T-cell (primary cell): ENCODE measurements at places on chromosomes 4 and X.
A peak's percentile ranks its signal among the peaks of the same experiment; 100 is the strongest.

DNA sequence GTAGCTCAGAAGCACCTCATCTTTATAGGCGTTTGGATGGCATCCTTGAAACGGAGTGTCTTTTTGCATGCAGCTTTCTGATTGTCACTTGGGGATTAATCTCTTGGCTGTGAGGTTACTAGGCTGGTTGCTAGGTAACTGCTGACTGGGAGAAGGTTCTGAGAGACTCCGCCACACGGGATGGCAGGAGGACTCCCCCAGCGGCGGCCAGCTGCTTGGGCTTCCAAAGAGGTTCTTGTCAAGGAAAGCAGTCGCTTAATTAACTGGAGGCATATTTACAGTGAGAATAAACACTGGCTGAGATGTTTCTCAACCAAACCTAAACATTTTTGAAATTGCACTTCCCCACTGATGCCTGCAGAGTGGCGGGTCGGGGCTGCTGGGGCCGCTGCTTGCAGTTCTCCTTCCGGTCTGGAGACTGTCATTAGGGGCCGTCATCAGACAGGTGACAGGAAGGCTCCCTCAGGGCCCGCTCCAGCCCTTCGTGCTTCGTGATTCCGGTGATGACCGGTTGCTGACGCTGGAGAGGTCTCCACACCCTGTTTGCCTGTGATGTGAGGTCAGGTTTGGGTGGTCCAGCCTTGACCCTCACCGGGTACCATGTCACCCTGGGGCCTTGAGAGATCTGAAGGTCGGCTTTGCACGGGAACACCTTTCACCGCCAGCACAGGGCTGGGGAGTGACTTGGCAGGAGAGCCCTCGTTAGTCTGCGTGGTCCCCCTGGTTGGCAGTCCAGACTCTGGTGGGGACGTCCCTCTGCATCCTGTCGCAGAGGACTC is 9.1 kb downstream of the NSG1 start:
- DNase-seq = no peak
- no peaks in the 10 kb centered on the region for H3K4me1 ChIP-seq
- H3K4me3 ChIP-seq = no peak overlapping the region
- H3K27ac ChIP-seq = no peak overlapping the region
- H3K36me3 ChIP-seq = peaks cover 11% of the 10 kb centered on the region

DNA sequence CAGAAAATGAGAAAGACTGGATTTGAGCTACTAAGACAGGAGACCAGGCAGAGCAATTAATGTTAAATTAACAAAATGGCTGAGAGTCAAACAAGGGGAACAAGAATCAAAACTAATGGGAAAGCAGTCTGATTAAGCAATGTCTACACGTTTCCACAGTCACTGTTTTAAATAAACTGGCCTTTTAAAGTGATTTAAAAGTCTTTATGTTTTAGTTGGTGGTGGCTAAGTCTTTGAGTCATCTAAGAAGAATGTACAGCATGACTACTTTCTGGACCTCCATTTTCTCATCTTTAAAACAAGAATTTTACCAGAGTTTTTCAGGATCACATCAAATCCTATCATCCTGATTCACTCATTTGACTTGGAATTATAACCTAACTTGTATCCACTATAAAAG is 233.8 kb downstream of the ENOX2 start:
- no peak overlapping the region for H3K4me3 ChIP-seq
- H3K36me3 ChIP-seq = no peaks in the 10 kb centered on the region
- no peaks in the 10 kb centered on the region for H3K4me1 ChIP-seq
- H3K27me3 ChIP-seq = no peaks in the 10 kb centered on the region
- no peak overlapping the region for H3K27ac ChIP-seq

DNA sequence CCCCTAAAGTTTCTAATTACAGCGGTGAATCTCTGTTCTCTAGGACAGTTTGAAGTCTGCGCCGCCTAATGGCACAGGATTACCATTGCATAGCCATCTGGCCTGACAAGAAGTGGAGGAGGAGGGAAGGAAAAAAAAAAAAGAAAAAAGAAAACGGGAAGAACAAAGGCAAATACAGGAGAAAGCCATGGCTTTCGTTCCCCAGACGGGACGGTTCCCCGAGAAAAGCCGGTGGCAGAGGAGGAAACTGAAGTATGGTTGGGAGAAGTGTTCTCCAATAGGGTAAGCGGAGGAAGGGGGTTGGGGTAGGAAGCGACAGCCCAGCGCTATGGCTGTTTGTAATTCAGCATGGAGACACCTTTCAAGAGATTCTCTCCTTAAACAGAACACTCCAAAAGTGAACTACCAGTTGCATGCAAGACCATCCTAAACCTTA is 80.8 kb downstream of the HMGN5 start:
- no peak overlapping the region for H3K27ac ChIP-seq
- no peaks in the 10 kb centered on the region for H3K4me1 ChIP-seq
- DNase-seq = peak; percentile 8
- H3K27me3 ChIP-seq = no peaks in the 10 kb centered on the region

DNA sequence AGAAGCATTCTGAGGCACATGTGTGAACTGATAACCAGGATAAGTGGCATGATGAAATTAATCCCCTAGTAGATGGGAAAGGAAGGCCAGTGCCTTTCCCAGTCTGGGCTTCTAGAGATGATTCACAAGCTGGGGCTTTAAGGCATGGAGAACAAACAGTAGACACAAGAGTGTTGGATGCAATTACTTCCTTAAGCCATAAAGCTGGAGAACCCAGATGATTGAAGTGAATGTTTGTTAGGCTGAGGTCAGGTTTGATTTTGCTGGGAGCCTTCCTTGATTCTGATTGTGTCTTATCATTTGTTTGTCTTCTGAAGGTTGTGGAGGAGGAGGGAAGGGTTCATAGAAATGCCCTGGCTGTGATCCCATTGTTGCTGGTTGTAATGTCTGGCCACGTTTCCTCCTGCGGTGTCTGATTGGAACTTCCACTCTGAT is 125.2 kb downstream of the NHS start:
- peaks cover 3% of the 10 kb centered on the region for H3K27me3 ChIP-seq
- no peaks in the 10 kb centered on the region for H3K4me1 ChIP-seq
- no peak overlapping the region for H3K4me3 ChIP-seq
- DNase-seq = no peak

- no peaks in the 10 kb centered on the region for H3K27me3 ChIP-seq
- peaks cover 7% of the 10 kb centered on the region for H3K4me1 ChIP-seq
- no peak overlapping the region for H3K4me3 ChIP-seq
- peaks cover 15% of the 10 kb centered on the region for H3K36me3 ChIP-seq
- H3K27ac ChIP-seq = no peak overlapping the region
- DNase-seq = no peak
Observed at GRCh38 chr4:26916195-26916594, 55.6 kb downstream of the STIM2 start.

DNA sequence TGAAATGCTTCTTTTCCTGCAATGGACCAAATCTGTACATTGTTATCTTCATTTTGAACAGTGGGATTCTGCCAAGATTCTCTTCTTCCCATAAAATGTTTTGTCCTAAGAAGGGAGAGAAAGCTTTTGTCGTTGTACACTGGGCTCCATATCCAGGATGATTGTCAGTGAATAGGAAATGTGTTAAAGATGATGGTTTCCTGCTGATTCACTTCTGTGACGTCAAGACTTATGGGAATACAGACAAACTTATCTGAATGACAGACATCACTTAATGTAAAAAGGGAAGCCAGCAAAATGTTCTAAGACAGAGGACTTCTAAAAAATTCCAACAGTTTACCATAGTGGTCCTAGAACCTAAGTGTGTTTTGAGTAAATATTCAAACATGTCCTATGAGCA is 53.7 kb upstream of the HPF1 start:
- no peak for DNase-seq
- H3K4me3 ChIP-seq = no peak overlapping the region
- peaks cover 3% of the 10 kb centered on the region for H3K27me3 ChIP-seq
- H3K27ac ChIP-seq = no peak overlapping the region
- no peaks in the 10 kb centered on the region for H3K36me3 ChIP-seq
- peaks cover 2% of the 10 kb centered on the region for H3K4me1 ChIP-seq

GRCh38 chr4:139575072-139575471 is 19.1 kb upstream of the SETD7 start:
- no peak overlapping the region for H3K4me3 ChIP-seq
- H3K27ac ChIP-seq = no peak overlapping the region
- H3K4me1 ChIP-seq = no peaks in the 10 kb centered on the region
- no peak for DNase-seq
- no peaks in the 10 kb centered on the region for H3K36me3 ChIP-seq

DNA sequence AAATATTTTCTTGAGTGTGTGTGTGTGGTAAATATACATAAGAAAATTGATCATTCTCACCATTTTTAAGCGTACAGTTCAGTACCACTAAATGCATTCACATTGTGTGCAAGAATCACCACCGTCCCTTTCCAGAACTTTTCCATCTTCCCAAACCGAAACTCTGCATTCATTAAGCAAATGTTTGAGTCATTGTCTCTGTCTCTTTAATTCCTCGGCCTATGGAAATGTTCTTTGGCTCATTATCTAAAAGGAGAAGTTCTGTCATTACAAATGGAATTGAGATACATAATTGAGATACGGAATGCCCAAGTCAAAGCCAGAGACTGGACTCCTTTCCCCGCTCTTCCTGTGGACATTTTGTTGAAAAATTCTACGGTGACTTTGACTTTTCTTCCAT is 168.9 kb downstream of the DCLK2 start:
- H3K36me3 ChIP-seq = no peaks in the 10 kb centered on the region
- peaks cover 3% of the 10 kb centered on the region for H3K27me3 ChIP-seq
- no peak for DNase-seq

DNA sequence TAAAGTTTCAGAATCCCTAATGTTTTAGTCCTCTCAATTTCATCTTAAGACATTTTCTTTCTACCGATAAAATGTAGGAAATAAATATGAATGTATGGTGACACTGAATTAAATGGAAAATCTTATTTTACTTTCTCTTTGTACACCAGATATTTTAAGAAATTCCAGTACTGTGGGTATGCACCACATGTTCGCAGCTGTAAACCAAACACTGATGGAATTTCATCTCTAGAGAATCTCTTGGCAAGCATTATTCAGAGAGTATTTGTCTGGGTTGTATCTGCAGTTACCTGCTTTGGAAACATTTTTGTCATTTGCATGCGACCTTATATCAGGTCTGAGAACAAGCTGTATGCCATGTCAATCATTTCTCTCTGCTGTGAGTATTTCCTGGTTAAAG is 26.9 kb downstream of the C4orf46 start:
- no peaks in the 10 kb centered on the region for H3K36me3 ChIP-seq
- H3K4me1 ChIP-seq = no peaks in the 10 kb centered on the region
- H3K27ac ChIP-seq = no peak overlapping the region
- DNase-seq = no peak

- H3K4me3 ChIP-seq = peak overlapping the region; percentile 67
- no peak for DNase-seq
- no peaks in the 10 kb centered on the region for H3K36me3 ChIP-seq
- no peak overlapping the region for H3K27ac ChIP-seq
Observed at GRCh38 chrX:74536832-74537371, 77.5 kb downstream of the RLIM start.

DNA sequence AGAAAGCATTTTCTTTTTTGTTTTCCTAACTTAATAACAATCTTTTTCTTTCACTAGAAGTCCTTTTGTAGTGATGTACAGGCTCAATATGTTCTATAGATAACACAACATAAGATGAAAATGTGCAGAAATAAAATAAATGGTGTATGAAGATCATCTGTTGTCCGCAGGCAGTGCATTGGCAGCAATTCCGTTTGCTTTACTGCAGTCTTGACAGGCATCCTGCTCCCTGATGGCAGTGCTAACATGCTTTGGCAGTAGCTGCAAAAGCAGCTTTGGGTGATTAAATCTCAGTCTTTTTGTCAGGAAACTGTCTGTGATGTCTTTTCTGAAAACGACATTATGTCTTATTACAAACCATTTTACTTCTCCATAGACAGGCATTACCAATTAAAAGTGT is 131.4 kb downstream of the TRAM1L1 start:
- DNase-seq = no peak
- H3K4me1 ChIP-seq = no peaks in the 10 kb centered on the region
- H3K4me3 ChIP-seq = no peak overlapping the region

- no peak overlapping the region for H3K4me3 ChIP-seq
- no peaks in the 10 kb centered on the region for H3K36me3 ChIP-seq
- DNase-seq = no peak
Observed at GRCh38 chrX:136157187-136157586, 9.9 kb downstream of the FHL1 start.

DNA sequence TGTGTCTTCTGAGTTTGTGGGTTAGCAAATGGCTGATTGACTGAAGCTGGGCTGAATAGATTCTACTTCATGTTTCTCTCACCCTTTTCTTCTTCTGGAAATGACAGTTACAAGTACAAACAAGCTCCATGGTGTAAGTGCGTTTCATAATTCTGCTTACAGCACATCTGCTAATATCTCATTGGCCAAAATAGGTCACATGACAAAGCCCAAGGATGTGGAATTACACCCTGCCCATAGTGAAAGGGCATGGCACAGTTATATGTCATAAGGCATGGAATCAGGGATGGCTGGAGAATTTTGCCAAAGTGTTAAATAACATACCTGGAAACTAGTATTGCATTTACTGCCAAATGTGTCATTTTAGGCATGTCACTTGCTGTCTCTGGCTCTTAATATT is 327.2 kb downstream of the NKX6-1 start:
- H3K36me3 ChIP-seq = no peaks in the 10 kb centered on the region
- H3K4me1 ChIP-seq = no peaks in the 10 kb centered on the region
- H3K27me3 ChIP-seq = no peaks in the 10 kb centered on the region
- H3K27ac ChIP-seq = no peak overlapping the region

DNA sequence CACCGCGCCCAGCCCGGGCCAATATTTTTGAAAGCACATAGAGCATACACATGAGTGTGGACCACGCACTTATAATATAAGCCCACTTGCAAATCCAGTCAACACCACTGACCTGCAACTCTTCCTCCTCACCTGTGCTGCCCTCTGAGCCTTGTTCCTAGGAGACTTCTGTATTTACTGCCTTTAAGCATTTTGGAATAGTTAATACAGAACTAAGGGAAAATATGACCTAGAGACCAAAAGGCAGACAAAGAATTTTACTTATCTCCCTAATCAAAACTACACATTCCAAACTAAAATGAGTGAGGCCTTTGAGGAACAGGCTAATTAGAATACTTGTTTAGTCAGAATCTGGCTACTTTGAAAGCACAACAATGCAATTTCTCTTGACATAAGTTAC is 89.1 kb downstream of the RELL1 start:
- H3K4me3 ChIP-seq = no peak overlapping the region
- DNase-seq = no peak
- no peaks in the 10 kb centered on the region for H3K27me3 ChIP-seq
- H3K27ac ChIP-seq = no peak overlapping the region
- no peaks in the 10 kb centered on the region for H3K36me3 ChIP-seq
- no peaks in the 10 kb centered on the region for H3K4me1 ChIP-seq

GRCh38 chr4:7173841-7174449 is 18.4 kb upstream of the SORCS2 start:
- no peaks in the 10 kb centered on the region for H3K36me3 ChIP-seq
- H3K4me3 ChIP-seq = no peak overlapping the region
- H3K27ac ChIP-seq = no peak overlapping the region
- H3K27me3 ChIP-seq = peaks cover 3% of the 10 kb centered on the region

DNA sequence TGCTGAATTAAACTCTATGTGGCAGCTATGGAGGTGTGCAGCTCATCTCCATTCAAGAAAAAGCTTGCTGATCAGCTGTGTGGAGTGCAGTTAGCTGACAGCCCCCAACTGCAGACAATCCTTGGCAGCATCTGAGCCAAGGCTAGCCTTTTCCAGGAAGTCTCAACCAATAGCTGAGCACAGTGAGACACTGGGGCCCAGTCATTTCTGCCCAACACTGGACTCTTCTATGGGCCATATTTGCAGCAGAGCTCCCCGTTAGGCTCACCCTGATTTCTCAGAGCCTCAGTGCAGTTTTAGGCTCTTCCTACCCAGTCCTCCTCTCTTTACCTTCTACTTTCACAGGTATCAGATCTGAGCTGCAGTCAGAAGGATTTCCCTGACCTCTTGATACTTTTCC is 12.9 kb downstream of the DDX53 start:
- H3K27me3 ChIP-seq = no peaks in the 10 kb centered on the region
- no peak overlapping the region for H3K27ac ChIP-seq
- no peak overlapping the region for H3K4me3 ChIP-seq

GRCh38 chrX:119757979-119758730 is at the start of gene SOWAHD:
Gene SOWAHD, plus strand, starts transcription at chrX:119758588. Its CDS starts 80 bp downstream, at chrX:119758668.
- no peaks in the 10 kb centered on the region for H3K36me3 ChIP-seq
- H3K4me1 ChIP-seq = peaks cover 58% of the 10 kb centered on the region
- H3K4me3 ChIP-seq = peak within 1 kb of the TSS; percentile 57
